ENCODE measurements at places on chromosomes 4 and X. TPM values are rescaled to one million over a fixed set of nuclear protein-coding genes. Genes with fewer than 3 reads are reported as not detected.

DNA sequence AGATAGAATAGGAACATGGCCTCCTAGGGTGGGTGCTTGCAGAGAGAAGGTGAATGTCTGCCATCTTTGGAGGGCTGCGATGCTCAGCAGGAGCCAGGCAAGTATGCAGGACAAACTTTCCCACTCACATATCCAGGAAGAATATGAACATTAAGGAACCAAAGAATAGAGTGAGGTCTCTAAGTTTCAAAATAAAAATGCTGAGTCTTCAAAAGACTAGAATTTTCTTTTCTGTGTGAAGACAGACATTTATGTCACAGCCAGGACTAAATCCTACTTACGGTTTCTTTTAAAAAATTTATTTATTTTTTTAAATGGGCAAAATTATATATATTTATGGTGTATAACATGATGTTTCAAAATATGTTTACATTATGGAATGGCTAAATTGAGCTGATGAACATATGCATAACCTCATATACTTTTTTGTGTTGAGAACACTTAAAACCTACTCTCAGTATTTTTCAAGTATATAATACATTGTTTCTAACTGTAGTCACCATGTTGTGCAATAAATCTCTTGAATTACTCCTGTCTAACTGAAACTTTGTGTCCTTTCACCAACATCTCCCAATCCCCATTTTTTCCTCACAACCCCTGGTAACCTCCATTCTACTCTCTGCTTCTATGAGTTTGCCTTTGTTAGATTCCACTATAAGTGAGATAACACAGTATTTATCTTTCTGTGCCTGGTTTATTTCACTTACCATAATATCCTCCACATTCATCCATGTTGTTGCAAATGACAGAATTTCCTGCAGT is 177.8 kb upstream of the HAND2 start:
- no peak for DNase-seq

DNA sequence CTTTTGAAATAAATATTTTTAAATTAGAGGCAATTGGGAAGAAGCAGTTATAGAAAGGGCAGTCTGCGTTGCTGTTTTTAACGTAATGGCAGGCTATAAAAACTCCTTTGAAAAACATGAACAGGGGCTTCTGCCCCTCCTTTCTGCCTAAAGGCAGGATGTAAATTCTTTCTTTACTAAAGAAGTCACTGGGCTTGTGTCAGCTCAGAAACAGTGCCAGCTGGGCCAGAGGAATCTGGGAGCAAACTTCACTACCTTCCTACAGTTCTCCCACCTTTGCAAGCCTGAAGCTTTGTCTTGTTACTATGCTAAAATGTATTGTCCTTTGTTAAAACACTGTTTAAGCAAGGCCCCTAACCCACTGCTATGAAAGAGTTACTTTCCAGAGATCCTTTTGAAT is 1664.8 kb downstream of the RPA4 start:
- DNase-seq = no peak

GRCh38 chr4:47073647-47074046 is 42.3 kb downstream of the GABRB1 start:
- DNase-seq = no peak

DNA sequence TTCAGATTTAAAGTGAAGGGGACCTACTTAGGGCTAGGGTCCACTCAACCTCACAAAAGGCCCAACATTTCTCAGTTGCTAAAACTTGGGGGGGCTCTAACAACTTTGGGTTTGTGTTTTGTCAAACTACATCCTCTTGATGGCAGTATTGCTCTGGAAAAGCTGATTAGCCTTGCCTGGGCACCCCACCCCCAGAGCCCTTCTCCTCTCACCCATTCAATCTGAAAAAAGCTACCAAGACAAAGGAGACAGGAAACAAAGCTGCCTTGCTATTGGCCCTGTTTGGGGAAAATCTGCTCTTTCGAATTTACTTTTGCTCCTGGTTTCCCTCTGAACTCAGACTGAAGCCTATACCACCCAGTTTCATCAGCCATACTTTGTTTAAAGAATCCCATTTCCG is 195.2 kb upstream of the STK26 start:
- DNase-seq = no peak

GRCh38 chr4:80007745-80008149 is 65.3 kb downstream of the ANTXR2 start:
- DNase-seq = no peak

- no peak for DNase-seq
Measured at GRCh38 chr4:127868196-127868595, 12.5 kb upstream of the PLK4 start.

DNA sequence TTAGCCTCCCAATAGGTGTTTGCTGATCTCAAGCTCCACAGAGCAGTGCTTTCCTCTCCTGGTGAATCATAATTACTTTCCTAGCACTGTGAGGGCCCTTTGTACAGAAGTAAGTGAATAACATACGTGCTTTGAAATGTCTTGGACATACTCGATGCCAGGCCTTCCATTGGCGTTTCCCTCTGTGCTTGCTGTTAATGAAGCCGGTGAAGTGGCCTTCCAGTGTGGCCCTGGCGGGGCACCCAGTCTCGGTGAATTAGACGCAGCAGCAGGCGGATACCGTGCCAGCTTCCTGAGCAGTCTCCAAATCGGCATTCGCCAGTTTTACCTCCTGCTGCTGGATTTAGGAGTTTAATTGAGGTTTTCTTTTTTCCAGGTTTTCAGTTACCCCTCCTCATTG is 132.3 kb downstream of the HMX1 start:
- DNase-seq = no peak

DNA sequence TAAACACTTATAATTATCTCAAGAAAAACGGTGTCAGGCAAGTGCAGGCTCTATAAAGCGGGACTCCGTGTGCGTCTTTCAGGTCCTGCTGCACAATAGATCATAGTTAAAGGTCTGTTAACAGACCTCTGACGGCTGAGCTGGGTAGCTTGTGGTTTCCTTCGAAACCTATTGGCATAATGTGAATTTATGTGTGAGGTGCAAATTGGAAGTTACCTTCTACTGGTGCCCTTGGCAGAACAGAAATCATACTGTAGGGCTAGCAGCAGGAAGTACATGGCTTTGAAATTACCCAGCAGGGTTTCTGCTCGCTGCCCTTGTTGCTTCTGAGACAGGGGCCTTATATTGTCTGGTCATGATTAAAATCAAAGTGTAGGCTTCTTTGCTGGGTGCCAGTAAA is 216.4 kb upstream of the HAND2 start:
- DNase-seq = no peak

DNA sequence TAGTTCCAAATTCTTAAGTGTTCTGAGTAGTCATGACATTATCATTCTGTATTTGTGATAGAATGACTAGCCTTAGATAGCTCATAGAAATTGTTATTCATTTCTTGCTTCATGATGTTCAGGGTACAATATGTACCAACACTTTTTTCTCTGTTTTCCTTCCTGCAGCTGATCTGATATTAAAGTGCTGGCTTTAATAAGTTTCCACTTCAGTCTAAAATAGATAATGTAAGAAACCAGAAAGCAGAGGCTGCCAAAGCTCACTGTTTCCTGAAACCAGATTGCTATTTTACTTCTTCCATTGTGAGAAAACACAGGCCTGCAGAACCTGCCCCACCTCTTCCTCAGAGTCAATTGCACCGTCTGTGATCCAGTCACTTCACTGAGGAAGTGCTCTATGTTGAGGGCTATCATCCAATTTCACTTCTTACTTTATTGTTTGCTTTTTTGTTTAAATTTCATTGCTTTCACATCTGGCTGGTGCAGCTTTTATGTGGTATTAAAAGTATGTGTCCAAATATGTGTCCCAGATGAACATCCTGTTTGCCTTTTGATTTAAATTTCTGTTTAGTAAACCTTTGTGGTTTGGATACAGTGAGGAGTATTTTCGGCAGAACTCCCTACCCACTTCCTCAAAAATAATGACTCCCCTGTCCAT is 652.1 kb downstream of the ANKRD50 start:
- DNase-seq = peak; percentile 29

- DNase-seq = no peak
Measured at GRCh38 chr4:128711361-128711760, 98.1 kb upstream of the JADE1 start.

GRCh38 chrX:38175139-38175538 is 45.5 kb downstream of the SRPX start:
- DNase-seq = peak; percentile 30

GRCh38 chr4:26319949-26320537 is 771 bp upstream of the RBPJ start:
- no peak for DNase-seq

DNA sequence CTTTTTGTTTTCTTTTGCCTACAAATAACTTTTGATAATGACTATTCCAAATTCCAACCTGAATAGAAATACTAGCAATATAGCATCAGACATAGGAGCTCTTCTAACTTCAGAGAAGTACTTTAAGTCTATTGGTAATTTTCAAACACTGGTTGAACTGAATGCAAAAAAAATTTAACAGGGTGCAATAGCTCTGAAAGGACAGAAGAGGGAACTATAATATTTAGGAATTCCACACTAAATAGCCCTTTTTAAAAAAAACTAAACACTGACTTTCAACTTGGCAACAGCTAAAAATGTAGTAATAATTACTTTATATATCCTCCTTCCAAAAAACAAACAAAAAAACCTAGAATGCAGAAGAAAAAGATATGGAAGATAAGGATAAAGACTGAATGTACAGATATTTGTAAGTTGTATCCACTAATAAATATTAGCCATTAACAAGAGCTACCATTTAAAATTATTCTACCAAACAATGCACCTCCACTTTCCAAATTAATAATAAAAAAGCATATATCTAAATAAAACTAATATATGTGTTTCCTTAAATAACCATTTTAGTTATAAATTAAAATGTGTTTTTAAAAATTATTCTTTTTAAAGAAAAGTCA is 81.4 kb downstream of the FBXW7 start:
- no peak for DNase-seq

DNA sequence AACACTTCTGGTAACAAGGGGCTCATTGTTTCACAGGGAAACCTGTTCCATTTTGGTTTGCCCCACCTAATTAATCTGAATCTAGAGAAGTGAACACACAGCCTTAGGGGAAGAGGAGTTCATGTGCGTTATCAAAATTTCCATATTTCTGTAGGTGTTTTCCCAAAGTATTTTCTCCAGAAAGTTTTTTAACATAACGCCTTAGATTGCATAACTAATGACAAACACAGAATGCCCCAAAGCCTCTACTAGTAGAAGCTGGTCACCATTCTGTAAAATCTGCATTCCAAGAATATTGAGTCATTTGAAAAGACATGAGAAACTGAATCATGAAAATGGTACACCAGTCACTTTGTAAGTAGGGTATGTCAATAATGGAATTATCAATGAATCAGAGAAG is 41.1 kb downstream of the IL13RA2 start:
- DNase-seq = no peak

DNA sequence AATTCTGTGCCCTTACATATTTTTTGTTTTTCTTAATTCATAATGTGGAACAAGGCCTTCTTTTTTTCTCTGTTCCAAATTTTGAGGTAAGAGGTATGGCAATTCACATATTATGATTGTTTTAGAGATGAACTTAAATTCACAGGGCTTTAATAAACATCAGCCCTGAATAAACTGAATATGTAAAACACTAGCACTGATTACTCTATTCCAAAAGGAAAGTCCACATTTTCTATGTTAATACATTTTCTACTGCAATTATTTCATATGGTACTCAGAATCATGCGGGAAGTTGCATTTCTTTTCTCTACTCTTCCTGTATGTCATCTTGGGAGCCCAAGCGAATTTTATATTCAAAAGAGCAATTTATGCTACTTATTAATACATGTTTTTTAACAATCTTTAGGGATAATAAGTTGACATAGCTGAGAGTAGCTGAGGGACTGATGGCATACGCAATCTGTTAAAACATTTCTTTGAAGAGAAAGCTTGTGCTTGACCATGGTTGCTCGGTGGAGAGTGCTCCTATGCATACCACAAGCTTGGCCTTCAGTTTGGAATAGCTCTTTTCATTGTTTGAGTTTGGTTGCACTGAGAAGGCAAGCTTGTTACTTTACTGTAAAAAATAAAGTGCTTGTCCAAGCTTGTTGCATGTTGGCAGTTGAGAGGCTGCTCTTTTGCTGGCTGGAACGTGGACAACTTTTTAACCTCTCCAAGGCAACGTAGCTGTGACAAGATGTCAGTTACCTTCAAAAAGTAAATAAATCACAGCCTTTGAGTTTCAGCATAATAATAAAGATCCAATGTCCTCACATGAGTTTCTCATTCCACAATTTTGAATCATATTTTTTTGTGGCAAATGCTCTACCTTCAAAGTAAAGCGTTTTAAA is 196.3 kb upstream of the SPRY1 start:
- no peak for DNase-seq

- no peak for DNase-seq
Measured at GRCh38 chr4:125125276-125125675, 189.5 kb upstream of the FAT4 start.

- no peak for DNase-seq
Measured at GRCh38 chr4:13597604-13598003, 29.9 kb downstream of the BOD1L1 start.

- no peak for DNase-seq
Measured at GRCh38 chrX:1401611-1402430, 9.9 kb upstream of the SLC25A6 start.

NOX1 gene
- 84.6 TPM for total RNA-seq

UNC5C gene
- total RNA-seq = 4.2 TPM

IL3RA gene
- 6.7 TPM for total RNA-seq

RBMX2 gene
- 11.7 TPM for total RNA-seq

SCML2 gene
- 2.5 TPM for total RNA-seq

PDGFC gene
- 3.9 TPM for total RNA-seq

MAGEC2 gene
- not detected for total RNA-seq

MAOB gene
- total RNA-seq = 4.4 TPM

TMPRSS11A gene
- not detected for total RNA-seq

GSPT2 gene
- total RNA-seq = 6.7 TPM

CFP gene
- total RNA-seq = 4.1 TPM

MTNR1A gene
- total RNA-seq = 3.9 TPM

SHROOM3 gene
- total RNA-seq = 142 TPM

PDS5A gene
- total RNA-seq = 63.8 TPM

CT45A1 gene
- not detected for total RNA-seq

CTAG2 gene
- not detected for total RNA-seq

PUDP gene
- 62.4 TPM for total RNA-seq

TCEAL7 gene
- total RNA-seq = 0.82 TPM
